ENCODE measurements at places on chromosomes 6 and 20. TPM values are rescaled to one million over a fixed set of nuclear protein-coding genes. Genes with fewer than 3 reads are reported as not detected.

DNA sequence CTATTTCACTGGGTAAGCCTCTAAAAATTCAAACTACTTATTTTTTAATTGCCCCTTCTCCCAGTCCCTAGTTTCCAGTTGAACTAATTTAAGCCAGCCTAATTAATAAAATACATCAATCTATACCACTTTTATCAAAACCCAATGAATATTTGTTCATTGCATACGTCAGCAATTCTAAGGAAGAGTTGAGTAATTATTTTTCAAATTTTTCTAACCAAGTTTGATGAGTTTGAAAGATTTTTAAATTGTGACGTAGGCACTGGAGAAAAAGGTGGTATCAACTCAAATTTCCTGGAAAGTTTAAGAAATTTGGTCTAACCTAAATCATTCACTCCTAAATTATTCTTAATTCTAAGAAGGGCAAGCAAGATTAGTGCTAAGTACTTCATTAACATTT, 35.7 kb downstream of the COL21A1 start:
- H3K4me3 ChIP-seq = no peak overlapping the region
- H3K27ac ChIP-seq = no peak overlapping the region
- DNase-seq = no peak
- no peaks in the 10 kb centered on the region for H3K4me1 ChIP-seq
- H3K27me3 ChIP-seq = no peaks in the 10 kb centered on the region

GRCh38 chr6:45072673-45073072, 255.5 kb upstream of the RUNX2 start:
- H3K36me3 ChIP-seq = no peaks in the 10 kb centered on the region
- H3K4me3 ChIP-seq = no peak overlapping the region
- H3K27ac ChIP-seq = no peak overlapping the region
- no peaks in the 10 kb centered on the region for H3K4me1 ChIP-seq

Gene TBX18
- total RNA-seq = not detected

Gene OR12D3
- not detected for total RNA-seq

Gene RANBP9
- 85.5 TPM for total RNA-seq

Measured in CD4-positive, CD25-positive, alpha-beta regulatory T cell (primary cell).